Breast epithelium (tissue), 4 donors: ENCODE measurements at places on chromosomes 12 and 14.

DNA sequence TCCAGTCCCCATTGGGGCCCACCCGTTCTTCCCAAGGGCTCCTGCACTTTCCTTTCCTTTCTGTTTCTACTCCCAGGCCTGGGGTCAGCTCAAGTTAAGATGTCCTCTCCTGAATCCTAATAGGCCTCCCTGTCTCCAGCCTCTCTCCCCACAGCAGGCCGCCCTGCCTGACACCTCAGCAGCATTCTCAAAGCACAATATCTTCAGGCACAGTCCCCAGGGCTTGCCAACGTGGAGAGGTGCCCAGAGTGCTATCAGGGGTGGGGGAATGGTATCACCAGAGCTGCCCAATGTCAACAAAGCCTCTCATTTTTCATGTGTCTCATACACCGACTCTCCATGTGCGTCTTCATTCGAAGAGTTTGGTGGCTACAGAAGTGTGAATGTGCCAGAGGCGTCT lies 123.0 kb downstream of the FOXN3 start:
- no peak for DNase-seq

DNA sequence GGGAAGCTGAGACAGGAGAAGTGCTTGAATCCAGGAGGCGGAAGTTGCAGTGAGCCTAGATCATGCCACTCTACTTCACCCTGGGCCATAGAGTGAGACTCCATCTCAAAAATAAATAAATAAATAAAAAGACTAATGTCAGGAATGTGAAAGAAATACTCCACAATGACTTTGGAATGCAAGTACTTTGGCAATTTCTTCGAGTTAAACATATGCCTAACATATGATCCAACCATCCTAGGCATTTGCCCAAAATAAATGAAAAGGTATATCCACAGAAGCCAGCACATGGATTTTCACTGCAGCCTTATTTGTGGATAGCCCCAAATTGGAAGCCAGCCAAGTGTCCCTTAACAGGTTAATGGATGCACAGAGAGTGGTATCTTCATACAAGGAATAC lies 357.9 kb upstream of the TMEM132C start:
- no peak for DNase-seq

DNA sequence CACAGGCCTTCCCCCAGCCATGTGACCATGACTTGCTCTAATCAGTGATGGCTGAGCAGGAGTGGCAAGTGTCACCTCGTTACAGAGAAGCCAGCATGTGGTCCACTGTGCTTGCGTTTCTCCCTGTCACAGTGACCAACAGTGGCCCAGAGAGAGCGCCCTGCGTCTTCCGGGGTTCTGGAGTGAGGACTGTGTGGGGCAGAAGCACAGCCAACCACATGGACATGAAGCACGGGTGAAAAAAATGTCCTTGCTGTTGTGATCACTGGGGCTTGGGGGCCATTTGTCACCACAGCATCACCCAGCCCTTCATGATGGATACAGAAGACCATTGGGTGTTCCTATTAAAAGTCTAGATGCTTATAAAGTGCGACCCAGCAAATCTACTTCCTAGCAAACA lies 174.6 kb upstream of the C14orf180 start:
- DNase-seq, result no peak

DNA sequence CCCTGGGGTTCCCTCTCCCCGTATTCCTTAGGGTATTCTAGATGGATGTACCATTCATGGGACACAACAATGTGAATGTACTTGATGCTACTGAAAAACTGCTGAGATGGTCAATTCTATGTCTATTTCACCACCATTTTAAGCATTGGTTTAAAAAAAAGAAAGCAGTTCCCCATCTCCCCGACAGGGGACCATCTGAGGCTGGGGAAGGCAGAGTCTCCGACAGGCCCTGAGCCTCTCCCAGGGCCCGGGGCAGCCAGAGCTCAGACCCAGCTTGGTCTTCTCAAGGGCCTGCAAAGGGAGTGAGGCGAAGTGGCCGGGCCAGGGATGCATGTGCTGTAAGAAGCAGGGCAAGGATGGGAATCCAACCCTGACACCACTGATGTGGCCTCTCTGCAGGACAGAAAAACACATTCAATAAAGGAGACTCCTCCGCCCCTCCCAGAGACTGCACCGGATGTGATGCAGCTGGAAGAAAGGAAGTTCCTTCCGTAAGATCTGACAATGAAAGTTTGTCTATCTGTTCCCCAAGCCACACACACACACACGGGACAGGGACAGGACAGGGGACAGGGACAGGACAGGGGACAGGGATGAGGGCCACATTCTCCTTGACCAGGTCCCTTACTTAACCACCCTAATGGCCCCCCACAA lies 234.1 kb downstream of the BCL11B start:
- no peak for DNase-seq

DNA sequence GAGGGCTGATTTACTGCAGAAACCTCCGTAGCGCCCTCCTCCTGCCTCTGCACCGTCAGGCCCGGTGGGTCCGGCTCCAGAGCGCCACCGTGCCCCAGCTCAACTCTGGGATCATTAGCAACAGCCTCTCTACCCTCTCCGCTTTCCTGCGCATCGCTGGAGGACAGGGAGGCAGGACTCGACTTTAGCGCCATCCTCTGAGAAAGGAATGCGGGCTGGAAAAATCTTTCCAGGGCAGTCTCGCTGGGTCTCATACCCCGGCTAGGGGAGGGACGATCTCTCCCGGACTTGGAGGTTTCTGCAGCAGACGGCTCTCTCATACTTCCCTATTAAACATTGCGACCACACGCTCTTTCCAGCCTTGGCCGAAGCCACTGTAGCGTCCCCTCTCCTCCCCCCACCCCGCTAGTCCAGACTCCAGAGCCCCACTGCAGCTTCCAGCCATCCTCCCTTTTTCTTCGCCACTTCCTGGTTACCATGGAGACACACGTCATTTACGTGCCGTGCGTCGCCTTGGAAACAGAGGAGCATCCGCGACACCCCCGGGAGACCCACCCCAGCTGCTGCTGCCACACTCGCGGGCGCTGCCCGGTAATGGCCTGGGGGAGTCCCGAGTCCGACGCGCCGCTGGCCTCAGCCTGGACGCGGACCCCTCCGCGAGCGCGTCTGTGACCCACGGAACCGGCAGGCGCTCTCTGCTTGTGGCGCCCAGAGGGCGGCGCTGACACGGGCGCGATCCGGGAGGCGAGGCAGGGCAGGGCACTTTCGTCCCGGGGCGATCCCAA lies at the start of gene CCDC184:
CCDC184 (plus strand) TSS at position 554 of the 785 bp plus-strand sequence. CDS start 479 bp downstream, outside the sequence.
- DNase-seq, result no peak
